ENCODE measurements at places on chromosomes 4 and X.

DNA sequence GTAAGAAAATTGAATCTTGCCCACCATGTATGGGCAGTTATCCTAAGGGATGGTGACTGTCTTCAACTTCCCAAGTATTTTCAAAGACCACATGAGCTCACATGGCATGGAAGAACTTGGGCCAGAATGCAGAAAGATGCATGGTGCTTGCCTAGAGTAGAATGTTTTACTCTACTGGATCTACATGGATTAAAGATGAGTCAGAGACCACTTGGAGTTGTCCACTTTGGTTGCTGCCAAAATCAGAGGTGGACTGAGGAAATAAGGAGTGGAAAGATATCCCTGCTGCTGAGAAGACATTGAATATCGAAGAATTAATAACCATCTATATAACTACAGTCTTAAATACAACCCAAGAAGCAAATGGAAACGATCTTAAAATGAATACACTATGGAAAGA, 498.1 kb downstream of the NLGN4X start:
- DNase-seq = no peak

DNA sequence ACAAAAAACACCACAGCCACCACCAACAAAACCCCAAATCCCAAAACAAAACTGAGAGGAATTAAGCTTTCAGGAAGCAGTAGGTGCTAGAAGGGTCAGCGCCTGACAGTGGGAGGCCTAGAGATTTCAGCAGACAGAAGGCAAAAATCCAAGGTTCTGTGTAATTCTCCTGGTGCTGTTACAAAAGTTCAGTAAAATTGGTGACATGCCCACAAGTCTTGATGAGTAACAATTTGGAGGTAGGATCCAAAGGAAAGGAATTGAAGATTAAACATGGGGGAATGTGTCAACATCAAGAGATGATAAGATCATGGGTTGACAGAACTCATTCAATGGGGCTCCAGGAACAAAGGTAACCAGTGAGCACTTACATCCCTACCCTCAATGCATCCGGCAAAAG, 653.8 kb upstream of the CPEB2 start:
- no peak for DNase-seq

- no peak for DNase-seq
These were observed 10.0 kb upstream of the RHOXF2B start for GRCh38 chrX:120087289-120088017.

GRCh38 chr4:48653217-48654014, 126.7 kb downstream of the FRYL start:
- DNase-seq = peak; percentile 67

GRCh38 chr4:166518776-166519175, 645.7 kb downstream of the TLL1 start:
- no peak for DNase-seq

DNA sequence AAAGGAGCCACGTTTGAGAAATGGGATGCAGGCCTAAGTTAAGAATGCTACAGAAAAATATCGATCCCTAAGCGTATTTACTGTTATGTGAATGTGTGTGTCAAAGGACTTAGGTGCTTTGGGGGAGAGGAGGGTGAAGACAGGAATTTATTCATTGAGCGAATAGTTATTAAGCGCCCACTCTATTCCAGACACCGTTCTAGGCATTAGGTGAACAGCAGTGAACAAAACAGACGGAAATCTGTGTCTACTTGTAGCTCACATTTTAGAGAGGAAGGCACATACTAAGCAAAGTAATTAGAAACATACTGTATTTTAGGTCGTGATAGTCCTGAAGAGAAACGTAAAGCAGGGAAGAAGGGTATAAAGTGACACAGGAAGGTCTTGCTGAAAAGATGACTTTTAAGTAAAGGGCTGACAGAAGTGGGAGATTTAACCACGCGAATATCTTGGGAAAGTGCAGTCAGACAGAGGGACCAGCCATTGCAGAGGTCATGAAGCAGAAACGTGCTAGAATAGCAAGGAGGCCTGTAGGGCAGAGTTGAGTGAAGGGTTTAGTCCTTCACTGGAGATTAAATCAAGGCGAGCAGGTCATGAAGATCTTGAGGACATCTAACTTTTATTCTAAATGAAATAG, 541 bp downstream of the AIMP1 start:
- DNase-seq = no peak

DNA sequence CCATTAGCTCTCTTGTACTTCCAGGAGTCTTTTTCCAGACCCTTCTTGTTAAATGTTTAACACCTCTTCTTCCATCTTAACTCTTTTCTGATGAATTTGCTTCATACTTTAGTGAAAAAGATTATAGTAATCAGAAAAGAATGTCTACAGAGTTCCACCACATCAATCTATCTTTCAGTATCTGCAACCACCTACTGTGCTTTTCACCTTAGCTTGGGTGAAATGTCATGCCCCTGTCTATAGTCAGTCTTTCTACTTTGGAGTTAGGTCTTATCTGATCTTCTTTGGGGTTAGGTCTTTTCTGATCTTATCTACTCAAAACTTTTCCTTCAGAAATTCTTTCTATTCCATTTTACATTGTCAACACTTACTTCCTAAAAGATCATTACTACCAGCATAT, 1310.2 kb downstream of the PCDH7 start:
- no peak for DNase-seq

- DNase-seq = no peak
These were observed 21.9 kb upstream of the MRFAP1 start for GRCh38 chr4:6618386-6619115.

DNA sequence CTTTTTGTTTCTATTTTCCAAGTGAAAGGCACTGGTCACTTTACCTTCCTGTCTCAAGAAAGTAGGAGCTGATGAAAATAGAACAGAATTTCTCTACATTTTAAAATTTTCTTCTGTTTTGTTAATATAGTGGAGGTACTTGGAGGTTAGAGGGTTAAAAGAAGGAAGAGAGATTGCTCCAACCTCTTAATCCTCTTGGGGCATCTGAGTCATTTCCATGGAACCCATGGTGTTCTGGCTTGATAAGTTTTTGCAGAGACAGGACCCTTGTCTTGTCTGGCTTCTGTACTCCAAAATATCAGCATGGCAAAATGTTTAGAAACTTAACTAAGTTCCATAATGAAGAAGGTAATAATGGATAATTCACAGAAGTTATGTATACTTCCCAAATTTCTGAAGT, 727.2 kb downstream of the C4orf33 start:
- DNase-seq = no peak

DNA sequence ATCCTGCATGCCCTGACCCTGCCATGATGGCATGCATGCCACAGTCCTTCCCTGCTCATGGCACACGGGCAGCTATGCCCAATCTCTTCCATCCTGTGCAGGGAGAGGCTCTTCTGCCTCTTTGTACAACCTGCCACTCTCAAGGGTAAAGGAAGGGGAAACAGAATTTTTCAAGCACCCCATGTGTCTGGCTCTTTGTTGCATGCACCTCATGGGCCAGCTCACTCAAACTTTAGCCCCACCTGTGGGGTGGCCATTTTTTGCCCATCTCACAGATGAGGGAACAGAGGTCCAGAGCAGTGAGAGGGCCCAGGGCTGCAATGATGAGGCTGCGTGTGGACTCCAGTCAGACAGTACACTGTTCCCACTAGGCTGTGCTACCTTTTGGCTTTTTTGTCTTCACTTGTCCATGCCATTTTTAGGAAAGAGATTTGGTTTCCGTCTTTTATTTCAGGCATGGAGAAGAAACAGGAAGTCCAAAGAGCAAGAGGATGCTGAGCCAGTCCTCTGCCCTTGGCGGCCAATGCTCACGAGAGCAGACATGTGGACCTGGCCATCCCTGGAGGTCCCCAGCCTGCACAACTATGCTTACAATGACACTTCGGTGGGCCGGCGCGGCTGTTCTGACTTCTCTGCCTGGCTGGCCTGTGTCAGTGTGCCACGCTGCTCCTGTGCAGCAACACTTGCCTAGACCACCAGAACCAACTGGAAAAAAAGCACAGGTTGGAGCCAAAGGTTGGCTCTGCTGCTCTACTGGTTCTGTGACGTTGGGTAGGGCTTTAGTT, 45.6 kb downstream of the NSG1 start:
- no peak for DNase-seq

DNA sequence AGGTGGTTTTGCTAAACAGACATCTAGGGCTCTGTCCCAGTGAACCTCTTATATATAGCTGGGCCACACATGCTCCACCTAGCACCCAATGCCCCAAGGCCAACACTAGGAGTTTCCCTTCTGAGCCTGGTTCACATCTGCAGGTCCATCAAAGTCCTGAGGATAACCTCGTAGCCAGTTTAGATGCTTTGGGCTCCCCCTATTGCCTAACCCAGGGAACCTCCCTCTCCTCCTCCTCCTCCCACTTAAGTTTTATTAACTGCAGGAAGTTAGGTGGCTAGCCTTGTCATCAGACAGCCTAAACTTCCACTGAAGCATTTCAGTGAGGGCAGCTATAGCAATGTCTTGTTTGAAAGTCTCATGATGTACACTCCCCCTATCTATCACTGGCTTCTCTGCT, 88.0 kb downstream of the GUCY2F start:
- DNase-seq = no peak

DNA sequence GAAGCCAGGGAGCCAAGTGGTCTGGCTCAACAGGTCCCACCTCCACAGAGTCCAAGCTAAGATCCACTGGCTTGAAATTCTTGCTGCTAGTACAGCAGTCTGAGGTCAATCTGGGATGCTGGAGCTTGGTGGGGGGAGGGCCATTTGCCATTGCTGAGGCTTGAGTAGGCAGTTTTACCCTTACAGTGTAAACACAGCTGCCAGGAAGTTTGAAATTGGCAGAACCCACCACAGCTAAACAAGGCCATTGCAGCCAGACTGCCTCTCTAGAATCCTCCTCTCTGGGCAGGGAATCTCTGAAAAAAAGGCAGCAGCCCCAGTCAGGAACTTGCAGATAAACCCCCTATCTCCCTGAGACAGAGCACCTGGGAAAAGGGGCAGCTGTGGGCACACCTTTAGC, 84.9 kb downstream of the EDA2R start:
- DNase-seq = no peak

DNA sequence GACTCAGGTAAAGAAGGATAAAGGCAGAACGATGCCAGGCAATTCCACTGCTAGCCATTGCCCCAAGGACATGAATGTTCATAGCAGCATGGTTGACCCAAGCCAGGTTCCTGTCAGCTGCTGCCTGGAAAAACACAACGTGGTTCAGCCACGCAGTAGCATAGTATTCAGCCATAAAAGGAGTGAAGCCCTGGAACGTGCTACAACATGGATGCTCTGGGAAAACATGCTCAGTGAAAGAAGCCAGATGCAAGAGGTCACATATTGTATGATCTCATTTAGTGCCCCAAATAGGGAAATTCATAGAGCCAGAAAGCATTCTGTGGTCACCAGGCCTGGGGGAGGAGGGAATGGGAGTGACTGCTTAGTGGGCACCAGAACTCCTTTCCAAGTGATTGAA, 129.8 kb downstream of the GPR143 start:
- DNase-seq = no peak

DNA sequence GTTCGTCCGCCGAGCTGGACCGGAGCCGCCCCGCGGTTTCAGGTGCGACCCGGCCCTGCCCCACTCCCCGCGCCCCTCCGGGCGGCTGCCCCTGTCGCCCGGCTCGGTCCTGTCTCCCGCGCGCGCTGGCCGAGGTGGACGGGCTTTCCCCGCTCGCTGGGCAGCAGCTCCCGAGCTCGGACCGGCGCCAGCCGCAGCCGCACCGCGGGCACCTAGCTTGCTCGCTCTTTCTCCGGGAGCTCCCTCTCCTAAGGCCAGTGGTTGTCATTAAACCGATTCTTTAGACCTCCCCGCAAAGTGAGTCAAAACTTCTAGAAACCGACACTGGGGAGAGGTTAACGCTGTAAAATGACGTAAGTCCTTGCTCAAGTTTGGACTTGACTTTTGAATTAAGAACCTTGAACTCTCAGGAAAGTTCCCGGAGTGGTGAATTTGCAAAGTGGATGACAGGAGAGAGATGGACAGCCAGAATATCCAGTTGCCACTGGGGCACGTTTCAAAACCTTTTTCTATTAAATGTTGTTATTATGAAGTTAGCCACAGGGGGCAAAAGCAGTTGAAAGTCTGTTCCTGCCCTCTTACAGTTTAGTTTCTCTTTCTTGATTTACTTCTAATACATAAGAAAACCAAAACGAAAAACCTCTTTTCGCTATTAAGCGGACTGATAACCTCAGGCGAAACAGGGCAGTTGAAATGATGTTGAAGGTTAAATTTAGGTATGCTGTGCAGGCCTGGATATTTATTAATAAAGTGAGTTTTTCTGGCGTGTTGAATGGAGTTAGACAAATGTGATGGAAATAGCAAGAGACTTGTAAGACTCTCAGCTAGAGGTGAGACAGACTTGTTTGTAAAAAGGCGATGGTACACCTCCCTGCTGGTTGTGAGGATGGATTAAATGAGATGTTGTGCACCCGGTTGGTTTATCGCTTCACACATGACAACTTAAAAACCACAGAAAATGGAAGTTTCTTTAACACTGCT, 847 bp downstream of the PI4K2B start:
- peak; percentile 67 for DNase-seq

DNA sequence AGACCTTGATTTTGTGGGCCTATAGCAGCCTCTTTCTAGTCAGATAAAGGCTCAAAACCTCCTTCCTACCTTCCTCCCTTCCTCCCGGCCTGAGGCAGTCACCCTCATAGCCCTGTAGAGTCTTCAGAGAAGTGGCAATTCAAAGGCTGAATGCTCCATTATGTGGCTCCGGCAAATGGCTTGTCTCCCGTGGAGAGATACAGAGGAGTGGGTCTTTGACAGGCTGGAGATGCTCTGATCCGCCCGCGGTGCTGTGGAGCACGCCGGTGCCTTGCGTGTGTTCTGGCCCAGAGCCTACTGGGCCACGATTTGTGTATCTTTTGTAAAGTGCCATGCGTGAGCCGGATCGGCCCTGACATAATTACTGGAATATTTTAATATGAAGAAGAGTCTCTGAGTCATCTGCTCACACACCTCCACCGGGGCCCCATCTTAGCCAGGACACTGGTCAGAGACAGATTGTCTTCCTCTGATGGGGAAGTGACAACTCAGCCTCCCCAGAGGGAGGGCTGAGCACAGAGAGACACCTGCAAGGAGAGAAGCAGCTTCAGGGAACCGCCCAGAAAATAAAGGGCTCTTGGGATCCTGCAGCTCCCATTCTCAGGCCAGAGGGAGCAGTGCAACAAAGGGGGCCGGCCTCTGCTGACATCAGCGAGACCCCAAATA, 88.7 kb downstream of the DCTD start:
- no peak for DNase-seq

- DNase-seq = no peak
These were observed 24.2 kb downstream of the ARHGAP6 start for GRCh38 chrX:11641349-11642065.

- DNase-seq = no peak
These were observed 869.1 kb upstream of the GRID2 start for GRCh38 chr4:91434631-91435030.

- DNase-seq = no peak
These were observed 97.2 kb upstream of the PDE5A start for GRCh38 chr4:119725688-119726330.
